Right cardiac atrium (tissue), 5 donors: ENCODE measurements at places on chromosomes 6 and 20. TPM values are rescaled to one million over a fixed set of nuclear protein-coding genes. Genes with fewer than 3 reads are reported as not detected.

DNA sequence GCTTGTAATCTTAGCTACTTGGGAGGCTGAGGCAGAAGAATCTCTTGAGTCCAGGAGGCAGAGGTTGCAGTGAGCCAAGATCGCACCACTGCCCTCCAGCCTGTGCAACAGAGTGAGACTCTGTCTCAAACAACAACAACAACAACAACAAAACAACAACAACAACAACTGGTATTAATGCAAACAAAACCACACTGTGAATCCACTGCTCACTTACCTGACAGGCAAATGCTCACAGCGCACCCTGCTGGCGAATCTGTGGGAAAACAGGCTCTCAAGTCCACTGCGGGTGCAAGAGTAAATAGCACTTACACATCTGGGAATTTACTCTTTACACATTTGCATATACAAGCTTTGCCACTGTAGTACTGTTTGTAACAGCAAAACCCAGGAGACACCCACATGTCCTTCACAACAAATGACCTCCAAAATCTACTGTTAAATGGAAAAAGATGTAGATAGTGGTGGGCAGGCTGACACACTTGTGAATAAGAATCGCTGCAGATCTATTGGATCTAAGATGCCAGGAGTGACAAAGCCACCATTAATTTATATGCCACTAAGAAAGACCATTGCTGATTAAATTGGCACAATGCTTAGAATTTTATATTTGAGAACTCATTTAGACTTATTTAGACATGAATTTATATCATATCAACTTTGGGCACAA lies 29.3 kb downstream of the NSFL1C start:
- peak; percentile 87 for DNase-seq

DNA sequence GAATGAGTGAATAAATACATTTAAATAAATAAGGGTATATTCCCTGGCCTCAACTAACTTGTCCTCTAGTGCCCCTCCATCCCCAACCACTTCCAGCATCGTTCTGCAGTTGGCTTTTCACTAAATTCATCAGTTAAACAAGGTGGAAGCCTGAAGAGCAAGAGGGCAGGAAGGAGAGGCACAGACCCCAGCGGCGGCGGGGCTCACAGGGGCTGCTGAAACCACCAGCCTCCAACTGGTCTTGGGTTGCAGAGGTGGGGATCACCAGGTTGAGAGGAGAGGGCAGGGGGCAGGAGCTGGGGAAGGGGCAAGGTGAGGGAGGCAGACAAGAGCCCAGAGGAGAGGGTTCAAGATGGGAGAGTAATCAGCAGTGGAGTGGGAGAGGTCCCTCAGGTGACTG lies 27.1 kb downstream of the KCNK5 start:
- DNase-seq = no peak

GRCh38 chr6:47292944-47293343 lies 16.8 kb downstream of the TNFRSF21 start:
- no peak for DNase-seq

NOX3 gene
- not detected for total RNA-seq
